Stimulated activated CD8-positive, alpha-beta memory T cell treated with anti-CD3 and anti-CD28 coated beads, Interleukin-4, amount 100 ng/mL, for 4 hours (primary cell): ENCODE measurements at places on chromosomes 5 and 9.

DNA sequence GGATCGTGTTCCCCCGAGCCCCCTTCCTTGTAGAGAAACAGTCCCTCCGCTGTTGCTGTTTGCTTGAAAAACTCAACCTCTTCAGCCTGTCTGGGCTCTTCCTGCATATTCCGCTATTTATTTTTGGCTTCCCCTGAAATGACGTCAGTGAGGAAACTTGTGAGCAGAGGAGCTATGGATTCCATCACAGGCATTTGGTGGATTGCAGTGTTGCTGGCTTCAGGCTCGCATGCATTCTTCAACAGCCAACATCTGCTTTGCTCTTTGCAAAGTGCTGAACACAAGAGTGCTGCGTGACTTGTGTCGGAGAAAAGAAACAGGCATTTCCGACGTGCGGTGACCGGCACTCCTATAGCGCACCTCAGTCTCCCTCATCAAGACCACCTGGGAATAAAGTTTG is 232.7 kb downstream of the RFK start:
- DNase-seq = no peak

DNA sequence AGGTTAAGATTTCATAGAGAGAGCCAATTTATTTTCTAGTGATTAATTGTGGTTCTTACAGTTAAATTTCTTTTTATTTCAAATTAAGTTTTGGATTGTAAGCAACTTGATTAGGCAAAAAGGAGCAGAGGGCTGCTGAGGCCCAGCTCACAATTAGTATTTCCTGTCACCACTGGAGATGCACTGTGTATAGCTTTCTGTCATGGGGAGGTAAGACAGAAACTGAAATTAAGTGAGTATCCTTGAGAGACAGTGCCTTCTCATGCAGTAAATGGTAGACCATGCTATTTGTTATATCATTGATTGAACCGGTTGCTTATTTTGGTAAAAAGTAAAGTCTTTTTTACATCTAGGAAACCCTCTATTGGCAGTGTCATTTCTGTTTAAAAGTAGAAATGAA is 190.7 kb downstream of the CCDC171 start:
- DNase-seq = no peak

GRCh38 chr9:116555119-116555518 is 132.0 kb upstream of the TRIM32 start:
- no peak for DNase-seq

DNA sequence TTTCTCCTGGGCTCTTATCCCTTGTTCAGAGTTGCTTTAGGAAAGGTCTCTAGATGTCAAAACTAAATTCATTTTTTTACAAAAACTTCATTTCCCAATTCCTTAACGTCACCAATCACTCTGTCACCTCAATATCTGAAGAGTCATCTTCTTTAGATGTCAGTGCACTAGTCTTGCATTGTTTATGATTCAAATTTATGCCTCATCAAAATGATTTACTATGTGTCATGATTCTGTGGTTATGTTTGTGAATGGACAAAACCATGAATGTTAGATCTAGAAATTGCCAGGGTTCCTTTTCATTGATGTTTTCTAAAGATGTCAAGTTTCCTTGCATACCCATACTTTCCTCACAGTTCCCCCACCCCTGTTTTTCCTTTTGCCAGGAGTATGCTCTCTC is 21.5 kb downstream of the CWC27 start:
- no peak for DNase-seq

GRCh38 chr9:96398582-96399324 is 15.2 kb upstream of the SLC35D2 start:
- DNase-seq = no peak

DNA sequence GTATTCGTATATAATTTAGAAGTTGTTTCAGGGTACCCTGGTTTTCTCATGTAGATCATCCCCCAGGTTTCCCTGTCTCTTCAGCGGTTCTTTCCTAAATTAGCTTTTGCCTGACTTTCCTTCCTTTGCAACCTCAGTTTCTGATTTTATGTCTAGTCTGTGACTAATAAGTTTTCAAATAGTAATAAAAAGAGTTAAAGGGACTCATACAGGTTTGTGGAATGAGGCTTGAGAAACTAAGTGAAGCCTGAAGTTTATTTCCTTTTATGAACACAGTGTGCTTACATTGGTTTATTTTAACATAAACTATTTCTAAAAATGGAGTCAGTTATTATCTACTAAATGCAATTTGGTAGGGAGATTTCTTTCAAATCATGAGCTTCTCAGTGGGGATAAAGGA is 96.8 kb downstream of the TRIO start:
- DNase-seq = no peak

- DNase-seq = no peak
These were observed 275.3 kb downstream of the TMEM38B start for GRCh38 chr9:105969636-105970035.

DNA sequence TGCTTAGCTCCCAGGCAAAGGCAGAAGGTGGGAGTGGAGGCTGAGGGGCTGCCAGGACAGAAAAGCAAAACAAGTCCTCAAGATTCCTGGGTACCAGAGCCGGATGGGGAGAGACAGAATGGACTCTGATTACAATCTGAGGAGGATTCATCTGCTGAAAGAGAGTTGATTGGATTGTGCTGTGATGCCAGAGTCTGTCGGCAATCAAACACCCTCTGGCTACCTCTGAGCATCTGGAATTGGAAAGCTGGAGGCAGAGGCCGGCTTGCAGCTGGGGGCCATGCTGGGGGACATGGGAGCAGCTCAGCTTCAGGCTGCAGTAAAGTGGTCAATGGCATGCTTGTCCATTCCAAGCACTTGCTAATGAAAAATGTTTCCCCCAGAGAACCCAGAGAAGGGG is 59.3 kb downstream of the ASTN2 start:
- DNase-seq = no peak

DNA sequence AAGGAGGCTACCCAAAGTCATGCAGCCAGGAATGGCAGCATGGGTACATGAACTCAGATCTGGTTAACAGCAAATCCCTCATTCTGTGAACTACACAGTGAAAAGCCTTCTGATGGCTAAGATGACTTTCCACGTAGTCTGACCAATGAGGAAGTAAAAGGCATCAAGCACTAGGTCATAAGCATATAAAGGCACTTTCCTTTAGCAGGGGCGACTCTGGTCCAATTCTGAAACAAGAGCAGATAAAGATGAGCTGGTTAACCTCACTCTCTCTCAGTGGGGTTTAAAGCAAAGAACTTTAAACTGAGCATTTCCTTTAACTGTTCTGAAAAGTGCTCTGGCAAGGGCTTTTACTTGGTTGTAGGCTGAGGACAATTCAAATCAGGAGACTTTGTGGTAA is 21.1 kb downstream of the PSMB7 start:
- no peak for DNase-seq

- DNase-seq = no peak
These were observed 299.3 kb downstream of the DIRAS2 start for GRCh38 chr9:90343366-90343765.

DNA sequence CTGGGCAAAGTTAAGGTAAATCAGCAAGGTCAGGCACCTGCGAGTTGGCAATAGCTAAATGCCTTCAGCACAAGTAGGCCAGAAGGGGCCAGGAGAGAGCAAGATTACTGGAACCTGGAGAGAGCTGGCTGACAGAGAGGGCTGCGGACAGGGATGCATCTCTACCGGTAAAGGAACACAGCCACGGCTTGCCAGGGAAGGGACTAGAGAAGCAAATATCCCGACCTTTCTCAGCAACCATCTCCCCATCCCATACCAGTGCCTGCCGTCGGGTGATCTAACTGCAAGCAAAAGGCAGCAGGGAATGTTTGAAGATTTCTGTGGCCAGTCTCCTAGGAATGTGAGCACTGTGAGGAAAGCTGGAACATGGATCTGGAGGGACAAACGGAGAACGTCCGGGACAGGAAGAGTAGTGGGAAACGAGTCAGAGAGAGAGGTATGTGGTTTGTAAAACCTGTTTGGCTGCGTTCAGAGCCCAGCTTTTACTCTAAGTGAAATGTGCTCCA is 15.9 kb upstream of the ABLIM3 start:
- DNase-seq = no peak

- DNase-seq = no peak
These were observed 352.1 kb upstream of the CDH18 start for GRCh38 chr5:20340126-20340525.

DNA sequence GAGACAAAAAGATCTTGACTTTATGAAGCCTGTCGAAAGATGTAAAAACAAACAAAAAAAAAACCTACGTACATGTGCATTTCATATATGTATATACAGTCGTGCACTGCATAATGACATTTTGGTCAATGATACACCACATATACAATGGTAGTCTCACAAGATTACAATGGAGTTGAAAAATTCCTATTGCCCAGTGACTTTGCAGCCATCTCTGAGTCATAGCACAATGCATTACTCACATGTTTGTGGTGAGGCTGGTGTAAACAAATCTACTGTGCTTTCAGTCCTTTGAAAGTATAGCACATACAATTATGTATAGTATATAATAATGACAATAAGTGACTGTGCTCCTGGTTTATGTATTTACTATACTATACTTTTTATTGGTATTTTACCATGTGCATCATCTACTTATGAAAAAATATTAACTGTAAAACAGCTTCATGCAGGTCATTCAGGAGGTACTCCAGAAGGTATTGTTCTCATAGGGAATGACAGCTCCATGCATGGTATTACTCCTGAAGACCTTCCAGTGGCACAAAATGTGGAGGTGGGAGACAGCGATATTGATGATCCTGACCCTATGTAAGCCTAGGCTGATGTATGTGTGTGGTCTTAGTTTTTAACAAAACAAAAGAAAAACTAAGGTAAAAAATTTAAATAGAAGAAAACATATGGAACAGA is 73.7 kb upstream of the FST start:
- no peak for DNase-seq

- no peak for DNase-seq
These were observed 28.0 kb downstream of the ERAP2 start for GRCh38 chr5:96904054-96904931.
